GM23248 (cell line): ENCODE measurements at places on chromosomes 4 and X. TPM values are rescaled to one million over a fixed set of nuclear protein-coding genes. Genes with fewer than 3 reads are reported as not detected.

NLRP2B gene
- not detected in 2 replicates for polyA plus RNA-seq

DNA sequence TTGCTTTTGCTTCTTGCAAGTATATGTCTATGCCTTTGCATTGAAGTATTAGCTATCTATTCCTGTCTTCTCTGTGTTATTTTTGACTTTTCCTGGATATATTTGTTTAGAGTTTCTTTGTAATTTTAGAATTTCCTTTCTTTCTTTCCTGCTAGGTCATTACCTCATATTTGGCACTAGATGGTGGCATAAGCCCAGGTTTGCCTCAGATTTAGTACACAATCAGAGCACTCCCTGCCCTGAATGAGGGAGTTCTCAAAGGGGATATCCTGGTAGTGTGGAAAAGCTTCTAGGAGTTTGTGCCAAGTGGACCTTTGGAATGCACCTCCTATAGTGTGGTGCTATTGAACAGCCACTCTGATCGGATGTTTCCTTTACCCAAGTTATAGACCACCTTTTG lies 181.6 kb downstream of the UGT8 start:
- no peaks in the 10 kb centered on the region for H3K4me1 ChIP-seq
- no peak overlapping the region for H3K4me3 ChIP-seq
- no peak overlapping the region for H3K27ac ChIP-seq

DNA sequence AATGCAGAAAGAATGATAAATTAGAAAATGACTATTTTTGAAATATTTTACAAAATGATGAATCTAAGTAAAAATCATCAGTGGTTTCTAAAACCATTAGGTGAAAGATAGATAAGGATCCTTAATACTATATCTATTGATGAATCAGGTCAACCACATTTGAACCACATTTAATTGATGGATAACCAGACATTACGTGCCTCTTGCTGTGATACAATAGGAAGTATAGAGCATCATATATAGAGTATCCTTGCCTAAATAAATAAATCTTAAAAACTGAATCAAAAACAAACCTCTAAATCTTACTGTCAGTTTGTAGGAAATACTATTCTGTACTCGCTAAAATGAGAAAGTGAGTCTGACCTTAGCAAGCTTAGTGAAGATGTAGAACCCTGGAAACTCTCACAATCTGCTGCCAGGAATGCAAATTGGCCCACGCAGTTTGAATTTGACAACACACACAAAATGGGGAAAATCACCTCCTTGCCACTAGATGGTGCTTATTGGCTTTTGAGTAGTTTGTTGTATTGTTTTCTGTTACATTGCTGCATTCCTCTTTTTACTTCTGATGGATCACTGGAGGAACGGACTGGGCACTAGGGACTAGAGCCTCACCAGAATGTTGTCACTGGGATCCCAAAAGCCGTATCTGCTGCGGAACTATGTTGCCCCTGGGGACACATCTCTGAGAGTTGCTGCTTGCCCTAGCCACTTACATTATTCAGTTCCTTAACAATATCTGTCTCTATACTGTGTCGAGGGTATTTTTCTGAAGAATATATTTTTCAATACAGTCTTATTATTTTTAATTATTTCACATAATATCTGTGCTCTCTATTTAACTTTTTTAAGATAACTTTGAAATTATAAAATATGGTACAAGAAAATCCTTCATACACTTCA lies 25.4 kb upstream of the SLAIN2 start:
- no peaks in the 10 kb centered on the region for H3K36me3 ChIP-seq
- no peak overlapping the region for H3K27ac ChIP-seq
- peaks cover 6% of the 10 kb centered on the region for H3K4me1 ChIP-seq
- peak; percentile 78 for DNase-seq
- no peak overlapping the region for H3K4me3 ChIP-seq

- no peak overlapping the region for H3K4me3 ChIP-seq
- peak; percentile 99 for DNase-seq
- peak overlapping the region; percentile 81 for H3K27ac ChIP-seq
- H3K27me3 ChIP-seq, result no peaks in the 10 kb centered on the region
- H3K4me1 ChIP-seq, result peaks cover 11% of the 10 kb centered on the region
These were observed 195.5 kb upstream of the VEGFC start for GRCh38 chr4:176988226-176988625.

- H3K4me3 ChIP-seq, result no peak overlapping the region
- no peak for DNase-seq
- no peaks in the 10 kb centered on the region for H3K4me1 ChIP-seq
- peaks cover 18% of the 10 kb centered on the region for H3K27me3 ChIP-seq
- no peak overlapping the region for H3K27ac ChIP-seq
- H3K36me3 ChIP-seq, result no peaks in the 10 kb centered on the region
These were observed 115.8 kb upstream of the INPP4B start for GRCh38 chr4:142961866-142962265.

FTHL17 gene
- polyA plus RNA-seq, result not detected in 2 replicates

HTR2C gene
- polyA plus RNA-seq, result not detected in 2 replicates

DNA sequence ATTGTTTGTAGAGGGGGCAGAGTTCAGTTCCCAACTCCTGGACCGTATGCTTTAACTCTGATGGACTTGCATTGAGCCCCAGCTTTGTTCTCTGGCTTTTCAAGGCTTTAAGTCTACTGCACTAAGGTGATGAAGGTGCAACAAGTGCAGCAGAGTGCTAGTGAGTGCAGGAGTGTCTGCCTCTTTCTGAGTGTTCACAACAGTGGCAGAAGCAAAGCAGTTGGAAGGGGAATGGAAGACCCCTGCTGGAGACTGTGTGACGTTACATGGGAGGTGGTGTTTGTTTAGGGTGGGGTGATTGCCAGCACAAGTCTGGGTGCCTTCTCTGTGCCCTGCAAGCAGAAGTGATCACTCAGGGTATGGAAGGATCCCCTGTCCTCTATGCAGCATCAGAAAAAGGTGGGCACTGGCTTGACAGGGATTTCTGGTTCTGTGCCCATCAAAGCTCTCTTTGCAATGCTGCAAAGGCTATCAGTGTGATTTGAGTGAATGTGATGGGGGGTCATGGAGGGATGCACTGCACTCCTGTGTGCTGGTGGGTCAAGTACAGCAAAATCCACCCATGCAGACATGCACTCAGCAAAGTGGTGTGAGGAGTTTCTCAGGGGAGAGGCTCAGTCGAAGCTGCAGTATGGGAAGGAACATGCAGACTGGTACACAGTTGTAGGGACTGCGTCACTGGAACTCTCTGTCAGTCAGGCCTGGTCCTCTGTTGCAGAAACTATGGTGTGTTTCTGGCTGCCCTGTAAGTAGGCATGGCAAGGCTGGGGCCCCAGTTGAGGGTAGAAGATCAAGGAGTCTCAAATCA lies 70.9 kb upstream of the UGT2B7 start:
- no peak overlapping the region for H3K4me3 ChIP-seq
- no peak for DNase-seq
- no peaks in the 10 kb centered on the region for H3K27me3 ChIP-seq
- H3K4me1 ChIP-seq, result no peaks in the 10 kb centered on the region
- H3K36me3 ChIP-seq, result no peaks in the 10 kb centered on the region

DNA sequence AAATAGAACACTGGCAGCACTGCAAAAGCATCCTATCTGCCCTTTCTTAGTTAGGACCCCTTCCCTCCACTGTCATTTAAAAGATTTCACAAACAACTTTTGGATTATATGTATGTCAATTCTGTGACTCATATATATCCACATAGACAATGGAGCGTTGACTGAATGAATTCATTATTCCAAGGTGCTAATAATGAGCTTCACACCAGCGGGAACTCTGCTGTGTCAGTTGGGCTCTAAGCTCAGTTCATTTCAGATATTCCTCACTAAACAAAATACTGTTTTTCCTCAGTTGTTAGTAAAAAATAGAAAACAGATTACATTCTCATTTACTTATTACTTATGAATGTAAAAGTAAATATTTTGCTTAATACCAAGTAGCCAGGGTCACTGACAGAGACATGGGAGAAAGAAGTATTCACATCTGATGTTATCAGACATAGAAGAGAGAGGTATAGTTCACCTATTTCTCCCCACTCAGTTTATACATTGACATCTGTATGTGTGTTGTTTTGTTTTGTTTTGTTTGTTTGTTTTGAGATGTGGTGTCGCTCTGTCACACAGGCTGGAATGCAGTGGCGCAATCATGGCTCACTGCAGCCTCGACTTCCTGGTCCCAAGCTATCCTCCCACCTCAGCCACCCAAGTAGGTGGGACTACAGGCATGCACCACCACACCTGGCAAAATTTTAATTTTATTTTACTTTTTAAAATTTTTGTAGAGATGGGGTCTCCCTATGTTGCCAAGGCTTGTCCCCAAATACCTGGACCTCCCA lies 10.9 kb downstream of the NFKB1 start:
- H3K4me1 ChIP-seq, result peaks cover 10% of the 10 kb centered on the region
- no peaks in the 10 kb centered on the region; the same call in 1 of the 2 replicates for H3K36me3 ChIP-seq
- no peaks in the 10 kb centered on the region for H3K27me3 ChIP-seq
- no peak overlapping the region for H3K27ac ChIP-seq
- no peak overlapping the region for H3K4me3 ChIP-seq

GRCh38 chr4:83067058-83067639 lies 32.2 kb downstream of the COPS4 start:
- H3K4me3 ChIP-seq, result no peak overlapping the region
- DNase-seq, result no peak
- H3K27ac ChIP-seq, result no peak overlapping the region
- peaks cover 10% of the 10 kb centered on the region for H3K4me1 ChIP-seq
- H3K27me3 ChIP-seq, result no peaks in the 10 kb centered on the region

DNA sequence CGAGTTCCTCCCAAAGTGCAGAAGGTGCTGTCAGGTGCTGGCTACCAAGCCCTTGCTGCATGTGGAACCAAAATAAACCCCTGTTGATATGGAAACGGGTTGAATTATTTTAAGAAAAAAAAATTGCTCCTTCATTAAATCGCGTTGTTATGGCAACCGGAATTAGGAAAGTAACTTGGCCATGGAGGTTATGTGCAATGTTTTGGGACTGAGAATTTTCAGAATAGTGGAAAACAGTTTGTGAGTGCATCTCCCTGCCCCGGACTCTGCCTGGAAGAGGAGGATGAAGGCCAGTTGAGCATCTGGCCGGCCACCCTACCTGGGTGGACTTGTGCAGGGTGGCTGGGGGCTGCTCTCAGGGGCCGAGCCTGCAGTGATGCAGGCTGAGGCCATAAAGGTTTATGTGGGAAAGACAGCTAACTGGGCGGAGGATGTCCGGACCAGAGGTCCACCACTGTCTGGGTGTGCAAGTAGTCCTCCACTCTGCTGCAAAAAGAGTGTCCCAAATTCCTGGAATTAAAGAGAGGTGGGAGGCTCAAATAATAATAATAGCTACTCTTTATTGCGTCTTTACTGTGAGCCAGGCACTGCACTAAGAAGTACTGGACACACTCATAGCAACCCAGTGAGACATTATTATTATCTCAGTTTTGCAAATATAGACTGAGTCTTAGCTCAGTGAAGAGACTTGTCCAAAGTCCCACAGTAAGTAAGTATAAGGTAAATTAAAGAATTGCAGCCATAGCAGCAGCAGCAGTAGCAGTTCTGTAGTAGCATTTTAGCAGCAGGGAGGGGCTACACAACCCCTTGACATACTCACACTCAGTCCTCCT lies 20.6 kb downstream of the RTL5 start:
- no peaks in the 10 kb centered on the region for H3K36me3 ChIP-seq
- no peaks in the 10 kb centered on the region for H3K27me3 ChIP-seq
- H3K27ac ChIP-seq, result no peak overlapping the region

DNA sequence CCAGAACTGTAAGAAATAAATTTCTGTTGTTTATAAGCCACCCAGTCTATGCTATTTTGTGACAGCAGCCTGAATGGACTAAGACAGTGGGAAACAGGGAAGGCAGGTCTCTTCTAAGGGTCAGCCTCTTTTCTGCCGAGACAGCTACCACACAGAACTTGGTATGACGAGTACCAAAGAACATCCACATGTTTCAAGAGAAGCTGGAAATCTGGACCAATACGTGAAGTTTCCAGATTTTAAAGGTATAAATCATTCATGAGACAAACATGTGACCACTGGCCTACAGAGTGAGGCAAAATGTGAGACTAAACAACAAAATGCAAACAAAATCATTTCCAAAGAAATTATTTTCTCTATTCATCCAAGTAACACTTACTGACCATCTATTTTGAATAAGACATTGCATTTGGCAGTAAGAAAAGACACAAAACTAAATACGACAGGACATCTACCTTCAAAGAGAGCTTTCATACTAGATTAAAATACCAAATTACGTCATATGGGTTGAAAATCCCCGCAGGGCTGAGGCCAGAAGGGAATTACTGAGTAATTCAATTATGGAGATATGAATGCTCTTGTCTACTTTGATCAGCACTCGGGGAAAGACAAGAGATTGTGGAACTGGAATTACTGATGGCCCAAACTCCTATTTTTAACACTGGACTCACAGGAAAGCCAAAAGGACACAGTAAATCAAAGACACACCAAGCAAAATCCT lies 7.2 kb downstream of the SCARB2 start:
- H3K4me1 ChIP-seq, result peaks cover 51% of the 10 kb centered on the region
- no peak overlapping the region for H3K4me3 ChIP-seq
- peak overlapping the region; percentile 92 for H3K27ac ChIP-seq
- H3K27me3 ChIP-seq, result no peaks in the 10 kb centered on the region
- H3K36me3 ChIP-seq, result no peaks in the 10 kb centered on the region
- DNase-seq, result peak; percentile 62

GRCh38 chrX:128335671-128336070 lies 283.5 kb upstream of the ACTRT1 start:
- no peak overlapping the region for H3K27ac ChIP-seq
- H3K4me1 ChIP-seq, result no peaks in the 10 kb centered on the region
- H3K36me3 ChIP-seq, result no peaks in the 10 kb centered on the region
- no peaks in the 10 kb centered on the region for H3K27me3 ChIP-seq
- no peak overlapping the region for H3K4me3 ChIP-seq

ALB gene
- not detected in 2 replicates for polyA plus RNA-seq

GRCh38 chr4:88599714-88600113 lies 7.4 kb downstream of the HERC3 start:
- peak overlapping the region; percentile 53 for H3K4me3 ChIP-seq

DNA sequence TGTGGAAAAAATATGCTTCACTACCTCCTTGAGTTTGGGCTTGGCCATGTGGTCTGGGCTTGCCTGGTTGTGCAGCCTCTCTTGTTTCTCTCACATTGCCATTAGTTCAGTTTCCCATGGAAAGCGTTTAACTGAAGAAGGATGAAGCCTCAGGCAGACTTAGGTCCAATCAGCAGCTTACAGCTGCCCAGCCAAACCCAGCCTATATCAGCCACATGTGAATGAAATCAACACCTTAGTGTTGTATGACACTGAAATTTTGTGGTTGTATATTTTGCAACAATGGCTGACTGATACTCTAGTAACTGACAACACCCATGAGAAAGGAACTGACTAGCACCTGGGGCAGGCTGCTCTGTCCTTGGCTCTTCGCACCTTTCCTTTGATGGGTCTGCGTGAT lies 81.2 kb downstream of the KLF8 start:
- H3K27ac ChIP-seq, result no peak overlapping the region
- H3K4me3 ChIP-seq, result no peak overlapping the region
- H3K4me1 ChIP-seq, result no peaks in the 10 kb centered on the region
- H3K36me3 ChIP-seq, result no peaks in the 10 kb centered on the region
- DNase-seq, result no peak
- H3K27me3 ChIP-seq, result no peaks in the 10 kb centered on the region

ITGB1BP2 gene
- not detected in 2 replicates for polyA plus RNA-seq

GRCh38 chrX:36640232-36640631 lies 367.9 kb upstream of the FAM47C start:
- H3K27me3 ChIP-seq, result no peaks in the 10 kb centered on the region
- no peak overlapping the region for H3K4me3 ChIP-seq
- no peak for DNase-seq
- H3K27ac ChIP-seq, result no peak overlapping the region
- H3K4me1 ChIP-seq, result no peaks in the 10 kb centered on the region
- no peaks in the 10 kb centered on the region for H3K36me3 ChIP-seq

GRCh38 chrX:148670277-148670676 lies 169.9 kb downstream of the AFF2 start:
- H3K27ac ChIP-seq, result no peak overlapping the region
- H3K36me3 ChIP-seq, result no peaks in the 10 kb centered on the region
- no peaks in the 10 kb centered on the region for H3K27me3 ChIP-seq
- H3K4me3 ChIP-seq, result no peak overlapping the region
